Glomerular endothelial cell (primary cell): ENCODE measurements at places on chromosomes 2 and 18. TPM values are rescaled to one million over a fixed set of nuclear protein-coding genes. Genes with fewer than 3 reads are reported as not detected.

TNFAIP6 gene
- total RNA-seq, result 0.82 TPM in 1 of 2 replicates, not detected in the other

SLC30A3 gene
- 5.9 and 6.5 TPM in 2 replicates for total RNA-seq

GCC2 gene
- 11.8 and 21.9 TPM in 2 replicates for total RNA-seq

IL36RN gene
- not detected in 2 replicates for total RNA-seq

- DNase-seq, result no peak
Observed at GRCh38 chr2:149828520-149829210, 241.1 kb upstream of the MMADHC start.

DNA sequence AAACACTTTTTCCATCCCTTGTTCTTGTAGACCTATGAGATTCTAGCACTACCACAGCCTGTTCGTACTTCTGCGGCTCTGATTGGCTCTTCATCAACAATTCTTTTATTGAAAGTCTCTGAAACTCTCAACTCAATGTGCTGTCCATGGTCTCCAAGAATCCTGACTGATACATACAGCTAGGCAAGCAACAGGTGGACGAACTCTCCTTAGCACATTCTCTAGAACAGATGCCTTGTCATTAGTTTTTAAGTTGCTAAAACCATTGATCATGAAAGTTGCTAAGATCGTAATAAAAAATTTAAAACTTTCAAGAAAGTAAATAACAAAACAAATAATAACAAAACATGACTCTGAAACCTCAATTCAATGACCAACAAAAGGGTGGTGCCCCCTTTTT is 210.5 kb downstream of the EPHA4 start:
- no peak for DNase-seq

GRCh38 chr2:11753886-11754699 is 7.7 kb downstream of the LPIN1 start:
- no peak for DNase-seq

- DNase-seq, result no peak
Observed at GRCh38 chr2:20723543-20723942, 56.6 kb downstream of the GDF7 start.

- no peak for DNase-seq
Observed at GRCh38 chr2:31322371-31322770, 88.4 kb downstream of the EHD3 start.

DNA sequence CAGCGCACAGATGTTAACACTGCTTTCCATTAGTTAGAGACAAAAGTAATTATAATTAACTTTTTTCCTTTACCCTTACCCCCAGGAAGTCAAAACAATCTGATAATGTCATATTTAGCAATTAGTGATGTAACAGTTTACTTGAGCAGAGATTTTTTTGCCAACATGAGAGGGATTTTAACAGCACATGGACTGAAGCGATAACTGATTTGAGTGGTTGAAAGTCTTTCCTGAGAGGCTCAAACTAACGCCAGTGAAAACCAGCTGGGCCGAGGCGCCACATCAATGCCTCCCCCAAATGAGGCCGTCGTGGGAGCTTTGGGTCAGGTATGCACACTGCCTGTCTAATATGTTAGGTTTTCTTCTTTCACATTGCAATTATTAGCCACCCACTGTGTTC is 469.9 kb upstream of the SMIM21 start:
- DNase-seq, result no peak

DNA sequence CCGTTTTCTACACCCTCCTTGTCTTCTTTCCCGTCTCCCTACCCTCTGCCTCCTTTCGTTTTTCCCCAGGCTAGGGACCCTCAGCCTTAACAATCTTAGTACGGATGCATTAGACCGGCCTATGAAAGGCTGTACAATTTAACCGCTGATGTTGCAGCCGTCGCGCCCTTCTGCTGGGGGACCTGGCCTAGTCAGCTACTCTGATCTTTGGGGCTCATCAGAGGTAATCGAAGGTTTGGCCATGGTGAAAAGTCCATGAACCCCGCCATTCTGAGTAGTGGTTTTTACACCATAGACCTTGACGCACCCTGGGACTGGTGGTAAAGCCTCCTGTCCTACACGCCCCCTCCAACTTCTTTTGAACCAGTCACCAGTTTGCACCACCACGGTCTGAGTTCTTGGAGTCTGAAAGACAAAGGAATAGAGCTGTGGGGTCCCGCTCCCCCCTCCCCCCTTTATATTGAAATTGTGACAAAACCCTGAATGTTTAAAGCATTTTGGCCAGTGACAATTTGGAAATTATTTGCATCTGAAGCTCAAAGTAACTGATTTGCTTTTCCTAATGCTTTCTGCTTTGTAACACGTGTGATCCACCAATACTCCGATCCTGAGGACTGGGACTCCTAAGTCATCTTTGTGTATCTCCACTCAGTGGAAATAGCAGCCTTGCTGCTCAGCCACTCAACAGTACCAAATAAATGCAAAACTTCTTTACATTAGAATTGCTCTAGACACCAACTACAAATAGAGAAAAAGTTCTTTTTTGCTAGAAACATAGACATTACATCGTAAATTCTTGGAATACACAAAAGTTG is 642 bp upstream of the SRSF7 start:
- no peak for DNase-seq

DNA sequence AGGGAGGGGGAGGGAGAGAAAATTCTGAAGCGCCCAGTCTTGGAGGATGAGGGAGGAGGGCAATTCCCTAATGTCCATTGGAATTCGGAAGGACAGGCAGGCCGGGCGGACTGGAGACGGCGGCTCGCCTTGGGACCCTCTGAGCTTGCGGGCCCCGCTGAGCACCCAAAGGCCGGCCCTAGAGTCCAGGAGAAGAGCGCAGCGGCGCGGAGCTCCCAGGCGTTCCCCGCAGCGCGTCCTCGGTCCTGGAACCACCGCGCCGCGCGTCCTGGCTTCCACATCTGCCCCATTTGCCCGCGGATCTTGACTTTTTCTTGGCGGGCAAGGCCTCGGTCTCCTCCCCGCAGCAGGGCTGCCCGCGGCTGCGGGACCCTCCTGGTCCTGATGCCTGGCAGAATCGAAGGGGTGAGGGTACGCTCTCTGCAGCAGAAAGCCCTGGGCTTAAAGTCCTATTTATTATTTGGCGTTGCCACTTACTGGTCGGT is 675 bp upstream of the MLPH start:
- no peak for DNase-seq

DNA sequence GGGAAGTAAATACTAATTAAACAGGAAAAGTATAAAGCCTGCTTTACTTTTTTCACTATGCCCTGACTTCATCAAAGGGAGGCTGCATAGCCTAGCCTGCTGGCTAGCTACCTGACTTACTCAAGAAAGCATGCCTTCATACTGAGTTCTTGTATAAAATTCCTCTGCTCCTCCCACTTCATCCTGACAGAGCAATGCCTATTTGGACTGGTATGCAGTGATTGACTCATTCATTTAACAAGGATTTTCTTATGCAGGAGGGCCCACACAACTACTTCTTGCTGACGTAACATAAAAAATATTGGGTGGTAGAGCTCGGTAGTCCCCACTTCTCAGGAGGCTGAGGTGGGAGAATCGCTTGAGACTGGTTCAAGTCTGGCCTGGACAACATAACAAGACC is 70.5 kb downstream of the PRPF40A start:
- no peak for DNase-seq

DNA sequence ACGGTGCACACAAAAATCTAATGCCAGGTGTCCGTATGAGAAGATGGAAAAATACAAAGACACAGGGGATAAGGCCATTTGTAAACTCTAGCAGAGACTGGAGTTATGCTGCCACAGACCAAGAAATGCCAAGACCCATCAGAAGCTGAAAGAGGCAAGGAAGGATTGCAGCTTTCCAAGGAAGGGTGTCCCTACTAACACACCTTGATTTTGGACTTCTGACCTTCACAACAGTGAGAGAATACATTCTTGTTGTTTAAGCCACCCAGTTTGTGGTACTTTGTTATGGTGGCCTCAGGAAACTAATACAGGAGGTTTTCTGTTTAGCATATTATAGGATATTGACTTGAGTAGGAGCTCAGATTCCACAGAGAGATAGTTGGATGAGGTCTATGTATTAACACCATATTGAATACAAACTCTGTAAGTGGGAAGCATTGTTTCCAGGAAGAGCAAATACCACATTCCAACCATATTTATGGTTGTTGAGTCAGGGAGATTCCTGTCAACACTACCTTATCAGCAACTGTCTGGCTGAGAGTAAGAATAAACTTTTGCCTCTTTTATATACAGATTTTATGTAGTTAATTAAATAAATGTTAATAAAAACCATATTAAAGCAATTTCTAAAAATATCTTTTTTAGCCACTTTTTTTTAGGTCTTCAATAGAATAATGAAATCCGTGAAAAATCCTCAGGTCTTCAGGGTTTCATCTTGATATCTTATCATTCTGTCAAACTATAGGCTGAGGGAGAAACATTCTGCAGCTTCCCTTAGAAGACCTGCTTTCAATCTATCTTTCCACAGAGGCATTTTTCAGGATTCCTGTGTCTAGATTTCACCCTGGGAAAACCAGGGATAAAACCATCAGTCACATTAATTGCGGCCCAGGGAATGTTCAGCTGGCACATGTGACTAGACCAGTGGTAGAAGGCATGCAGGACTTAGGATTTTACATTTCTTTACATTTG is 35.4 kb upstream of the HNMT start:
- no peak for DNase-seq

DNA sequence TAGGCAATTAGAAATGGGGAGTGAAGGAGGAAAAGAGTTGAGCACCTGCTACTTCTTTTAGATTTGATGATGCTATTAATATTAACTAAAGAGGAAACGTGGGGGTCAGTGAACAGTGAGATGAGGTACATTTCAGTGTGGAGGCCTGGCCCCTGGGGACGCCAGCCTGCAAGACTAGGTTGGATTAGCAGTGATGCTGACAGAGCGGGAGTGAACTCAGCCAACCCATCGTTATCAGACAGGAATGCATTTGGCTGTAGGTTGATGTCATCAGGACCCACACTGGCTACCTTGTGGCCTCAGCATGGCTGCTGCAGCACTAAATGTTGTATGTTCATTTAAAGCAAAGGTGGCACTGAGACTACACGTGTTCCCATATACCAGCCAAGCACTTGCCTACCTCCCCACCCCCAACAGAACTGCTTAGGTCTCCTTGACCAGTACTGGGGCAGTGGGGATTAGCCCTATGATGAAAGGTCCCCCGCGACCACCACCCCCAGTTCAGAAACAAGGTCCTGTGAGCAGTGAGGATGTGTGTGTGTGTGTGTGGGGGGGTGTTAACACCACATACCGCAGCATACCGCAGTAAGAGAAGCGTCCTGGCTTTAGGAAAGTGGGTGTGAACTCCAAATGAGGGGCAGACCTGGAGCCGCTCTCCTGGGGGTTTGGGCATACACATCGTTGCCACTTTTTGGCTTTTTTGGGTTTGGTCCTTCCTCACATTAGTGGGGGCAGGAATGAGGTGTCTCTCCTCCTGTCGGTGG is 26.0 kb downstream of the DGKD start:
- DNase-seq, result no peak

DNA sequence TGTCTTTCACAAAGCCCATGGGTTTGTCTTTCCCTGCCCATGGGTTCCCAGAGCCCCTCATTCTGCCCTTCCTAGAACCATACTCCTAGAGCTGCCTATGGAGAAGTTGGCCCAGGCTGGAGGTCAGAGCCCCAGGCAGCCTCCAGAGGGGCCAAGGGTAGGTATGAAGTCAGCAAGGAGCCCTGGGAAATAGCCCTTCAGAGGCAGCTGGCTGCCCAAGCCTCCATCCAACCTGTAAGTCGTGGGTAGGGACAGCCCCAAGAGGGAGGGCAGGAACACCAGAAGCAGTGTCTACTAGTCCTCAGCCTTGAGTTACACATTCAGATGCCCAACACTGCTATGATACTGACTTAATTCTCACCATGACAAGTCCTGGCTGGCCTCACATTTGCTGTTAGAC is 49.5 kb downstream of the TMEM247 start:
- DNase-seq, result no peak

- no peak for DNase-seq
Observed at GRCh38 chr2:119522671-119523070, 1.6 kb downstream of the SCTR start.

GRCh38 chr18:59101830-59102414 is 37.8 kb upstream of the SEC11C start:
- no peak for DNase-seq

- no peak for DNase-seq
Observed at GRCh38 chr2:40487602-40488001, 35.7 kb upstream of the SLC8A1 start.

DNA sequence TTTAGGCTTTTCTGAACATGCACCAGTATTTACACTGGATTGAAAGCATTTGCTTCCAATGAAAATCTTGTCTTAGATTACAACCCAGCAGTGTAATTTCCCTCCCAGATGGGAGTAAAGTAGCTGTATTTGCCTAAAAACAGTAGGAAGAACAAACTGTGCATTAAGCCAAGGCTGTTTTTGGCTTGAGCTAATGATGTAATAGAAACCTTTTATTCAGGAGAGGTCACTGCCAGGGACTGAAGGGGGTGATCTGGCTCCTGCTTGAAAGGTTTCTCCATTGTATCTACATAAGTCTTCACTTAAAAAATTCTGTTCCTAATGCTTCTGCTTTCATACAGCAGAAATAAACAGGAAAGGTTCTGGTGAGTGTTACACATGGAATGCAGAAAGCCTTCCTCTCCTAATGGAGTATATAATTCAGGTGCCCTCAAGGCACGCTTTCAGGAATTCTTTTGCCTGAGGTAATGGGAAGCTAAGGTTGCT is 74.4 kb downstream of the MEIS1 start:
- no peak for DNase-seq

DNA sequence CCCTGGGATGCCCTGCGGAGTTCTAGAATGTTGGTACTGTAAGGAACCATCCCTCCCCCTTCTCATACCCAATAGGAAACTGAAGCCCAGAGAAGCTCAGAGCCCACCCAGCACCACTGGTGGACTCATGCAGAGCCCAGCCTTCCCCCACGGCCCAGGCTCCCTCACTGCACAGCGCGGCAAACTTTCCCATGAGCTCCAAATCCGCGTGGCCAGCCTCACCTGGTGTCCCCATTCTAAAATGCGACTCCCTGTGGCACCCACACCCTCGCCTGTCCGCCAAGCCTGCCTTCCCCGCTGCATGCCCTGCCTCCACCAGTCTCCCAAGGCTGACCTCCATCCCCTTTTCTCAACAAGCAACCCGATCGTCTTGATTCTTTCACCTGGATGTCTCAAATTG is 51.1 kb downstream of the PTGR3 start:
- no peak for DNase-seq

DNA sequence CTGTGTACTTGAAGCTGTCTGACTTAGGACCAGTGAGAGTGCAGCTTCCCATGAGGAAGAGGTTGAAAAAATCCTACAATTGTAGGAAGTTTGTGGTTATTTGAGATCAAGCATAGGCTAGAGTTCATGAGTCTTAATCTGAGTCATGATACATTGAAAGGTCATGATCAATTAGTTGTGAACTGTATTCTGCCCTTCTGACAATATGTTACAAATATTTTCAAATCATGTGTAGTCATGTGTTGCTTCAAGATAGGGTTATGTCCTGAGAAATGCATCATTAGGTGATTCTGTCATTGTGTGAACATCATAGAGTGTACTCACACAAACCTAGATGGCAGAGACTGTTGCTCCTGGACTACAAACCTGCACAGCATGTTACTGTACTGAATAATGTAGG is 68.4 kb upstream of the MFF start:
- DNase-seq, result no peak
